ENCODE measurements at places on chromosomes 7 and 10. TPM values are rescaled to one million over a fixed set of nuclear protein-coding genes. Genes with fewer than 3 reads are reported as not detected.

HHEX gene
- total RNA-seq, result 0.62 TPM

PNLIP gene
- not detected for total RNA-seq

NPY gene
- not detected for total RNA-seq

MBL2 gene
- total RNA-seq, result not detected

PAPOLB gene
- total RNA-seq, result 0.12 TPM

GIMAP6 gene
- total RNA-seq, result 0.25 TPM

Measured in uterine smooth muscle cell (primary cell).